ENCODE measurements at places on chromosomes 1 and 21. TPM values are rescaled to one million over a fixed set of nuclear protein-coding genes. Genes with fewer than 3 reads are reported as not detected.

Gene SLC30A2
- not detected for total RNA-seq

Gene TFF3
- total RNA-seq, result not detected

GRCh38 chr1:185284533-185285276 lies 32.3 kb downstream of the IVNS1ABP start:
- no peak for DNase-seq
- H3K4me3 ChIP-seq, result no peak overlapping the region
- no peaks in the 10 kb centered on the region for H3K27me3 ChIP-seq
- peaks cover 20% of the 10 kb centered on the region for H3K36me3 ChIP-seq

DNA sequence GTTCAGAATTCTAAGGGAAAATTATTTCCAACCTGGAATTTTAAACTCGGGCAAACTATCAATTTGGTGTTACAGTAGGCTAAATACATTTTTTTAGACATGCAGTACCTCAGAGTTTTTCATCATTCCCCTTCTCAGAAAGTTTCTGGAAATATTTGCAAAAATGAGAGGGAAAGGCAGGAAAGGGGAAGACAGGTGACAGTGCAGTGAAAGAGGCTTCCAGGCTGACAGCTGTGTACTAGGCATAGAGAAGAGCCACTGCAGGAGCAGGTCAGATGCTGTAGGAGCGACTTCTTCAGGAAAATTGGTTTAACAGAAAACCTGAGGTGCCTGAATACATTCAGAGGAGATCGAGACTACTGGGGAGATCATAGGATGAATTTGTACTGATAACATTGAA lies 19.9 kb downstream of the CERS2 start:
- H3K4me3 ChIP-seq, result no peak overlapping the region
- no peak for DNase-seq
- peaks cover 55% of the 10 kb centered on the region for H3K36me3 ChIP-seq
- no peaks in the 10 kb centered on the region for H3K27me3 ChIP-seq

Gene OSCP1
- total RNA-seq, result 0.96 TPM

GRCh38 chr1:52518962-52519361 lies 33.9 kb downstream of the TUT4 start:
- DNase-seq, result no peak
- H3K27ac ChIP-seq, result no peak overlapping the region
- peaks cover 16% of the 10 kb centered on the region for H3K36me3 ChIP-seq
- H3K27me3 ChIP-seq, result no peaks in the 10 kb centered on the region

GRCh38 chr1:220294846-220295301 lies 22.6 kb upstream of the RAB3GAP2 start:
- no peak for DNase-seq
- no peaks in the 10 kb centered on the region for H3K36me3 ChIP-seq
- no peak overlapping the region for H3K27ac ChIP-seq
- H3K27me3 ChIP-seq, result peaks cover 2% of the 10 kb centered on the region

DNA sequence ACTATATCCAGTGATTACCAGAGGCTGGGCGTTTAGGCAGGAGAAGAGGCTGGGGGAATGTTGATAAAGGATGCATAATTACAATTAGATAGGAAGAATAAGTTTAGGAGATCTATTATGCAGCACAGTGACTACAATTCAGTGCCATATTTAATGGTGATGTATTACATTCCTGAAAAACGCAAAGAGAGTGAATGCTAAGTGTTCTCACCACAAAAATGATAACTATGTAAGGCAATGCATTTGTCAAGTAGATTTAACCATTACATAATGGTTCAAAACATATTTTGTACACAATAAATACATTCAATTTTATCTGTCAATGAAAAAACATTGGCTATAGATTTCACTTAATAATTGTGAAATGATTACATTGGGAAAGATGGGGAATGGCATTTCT lies 548.9 kb downstream of the NUF2 start:
- DNase-seq, result no peak
- H3K4me1 ChIP-seq, result no peaks in the 10 kb centered on the region
- H3K27me3 ChIP-seq, result no peaks in the 10 kb centered on the region

DNA sequence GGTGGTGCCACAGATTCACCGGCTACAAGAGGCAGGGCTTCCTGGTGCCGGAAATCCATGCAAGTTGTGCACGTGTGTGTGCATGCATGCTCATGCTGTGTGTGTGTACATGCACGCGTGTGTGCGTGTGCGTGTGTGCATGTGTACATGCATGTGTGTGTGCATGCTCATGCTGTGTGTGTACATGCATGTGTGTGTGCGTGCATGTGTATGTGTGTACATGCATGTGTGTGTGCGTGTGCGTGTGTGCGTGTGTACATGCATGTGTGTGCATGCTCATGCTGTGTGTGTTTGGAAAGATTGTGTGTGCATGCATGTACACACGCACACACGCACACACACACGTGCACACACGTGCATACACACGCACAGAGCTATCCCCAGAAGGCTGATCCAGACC lies 48.9 kb downstream of the PRDM16 start:
- no peak for DNase-seq
- no peak overlapping the region for H3K4me3 ChIP-seq
- no peaks in the 10 kb centered on the region for H3K27me3 ChIP-seq
- no peaks in the 10 kb centered on the region for H3K36me3 ChIP-seq

DNA sequence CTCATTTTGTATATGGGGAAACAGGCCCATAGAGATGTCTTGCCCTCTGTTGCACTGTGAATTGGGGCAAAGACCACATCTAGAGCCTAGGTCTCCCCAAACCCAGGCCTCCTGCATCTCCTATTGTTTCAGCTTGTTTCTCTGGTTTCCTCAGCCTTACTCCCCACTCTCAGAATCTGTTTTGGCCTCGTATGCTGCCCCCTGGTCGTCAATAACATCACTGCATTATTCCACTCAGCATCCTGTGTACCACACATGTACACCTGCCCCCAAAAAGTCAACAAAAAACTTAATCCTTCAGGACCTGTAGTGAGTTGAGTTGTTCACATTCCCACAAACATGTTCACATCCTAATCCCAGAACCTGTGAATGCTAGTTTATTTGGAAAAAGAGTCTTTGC lies 184.8 kb downstream of the BRINP2 start:
- H3K27ac ChIP-seq, result no peak overlapping the region
- no peak for DNase-seq
- no peaks in the 10 kb centered on the region for H3K27me3 ChIP-seq

Gene HES5
- not detected for total RNA-seq

DNA sequence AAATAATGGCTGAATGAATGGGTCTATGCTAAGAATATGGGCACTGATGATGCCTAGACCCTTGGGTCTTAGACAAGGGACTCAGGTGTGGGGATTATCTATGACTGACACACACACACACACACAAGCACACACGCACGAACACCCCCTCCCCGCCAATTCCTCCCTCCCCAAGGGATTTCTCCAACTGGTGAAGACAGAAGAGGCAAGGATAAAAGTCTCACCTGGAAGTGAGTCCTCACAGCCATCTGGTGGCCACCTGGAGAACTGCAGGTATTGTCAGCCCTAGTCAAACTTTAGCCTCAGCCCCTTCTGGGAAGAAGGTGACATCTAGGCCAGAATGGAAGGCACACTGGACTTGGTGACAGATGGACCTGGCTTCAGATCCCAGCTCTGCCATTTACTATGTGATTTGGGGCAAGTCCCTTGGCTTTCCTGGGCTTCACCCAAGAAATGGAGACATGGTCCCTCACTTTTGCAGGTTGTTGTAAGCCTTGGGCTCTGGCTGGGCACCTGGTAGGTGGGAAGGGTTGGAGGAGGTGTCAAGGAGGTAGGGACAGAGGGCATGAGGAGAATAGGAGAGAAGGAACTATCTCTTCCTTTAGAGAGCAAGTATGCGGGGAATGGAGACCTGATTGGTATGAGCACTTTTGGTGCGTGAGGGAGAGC lies 4.0 kb upstream of the GPR3 start:
- peaks cover 12% of the 10 kb centered on the region for H3K4me1 ChIP-seq
- no peaks in the 10 kb centered on the region for H3K36me3 ChIP-seq
- H3K27me3 ChIP-seq, result peaks cover 15% of the 10 kb centered on the region

- no peaks in the 10 kb centered on the region for H3K36me3 ChIP-seq
- no peaks in the 10 kb centered on the region for H3K4me1 ChIP-seq
- H3K27ac ChIP-seq, result no peak overlapping the region
- DNase-seq, result peak; percentile 15
- H3K4me3 ChIP-seq, result no peak overlapping the region
Observed at GRCh38 chr1:165369255-165369848, 12.8 kb upstream of the LMX1A start.

- H3K36me3 ChIP-seq, result no peaks in the 10 kb centered on the region
- no peak for DNase-seq
- no peaks in the 10 kb centered on the region for H3K4me1 ChIP-seq
- H3K4me3 ChIP-seq, result no peak overlapping the region
- H3K27ac ChIP-seq, result no peak overlapping the region
Observed at GRCh38 chr1:213326281-213327016, 275.4 kb downstream of the RPS6KC1 start.

- H3K36me3 ChIP-seq, result no peaks in the 10 kb centered on the region
- H3K27ac ChIP-seq, result no peak overlapping the region
- DNase-seq, result no peak
- H3K4me3 ChIP-seq, result no peak overlapping the region
- H3K27me3 ChIP-seq, result no peaks in the 10 kb centered on the region
Observed at GRCh38 chr1:17342014-17342441, 30.0 kb upstream of the PADI6 start.

Data from activated T-helper 1 cell treated with anti-CD3 and anti-CD28 coated beads, Interleukin-12 subunit alpha, Interleukin-12 subunit beta, Interleukin-2, Interleukin-4 antibody, amounts not matched to agents 30 ng/mL and 10 ng/mL and 1 ng/mL, durations not matched to agents 14 hours and 24 hours and 36 hours (primary cell).